AG04450 (cell line): ENCODE measurements at places on chromosomes 7 and 10.
A peak's percentile ranks its signal among the peaks of the same experiment; 100 is the strongest.

GRCh38 chr10:110617425-110618229, 26.5 kb upstream of the RBM20 start:
- DNase-seq, result no peak

- no peak for DNase-seq
Observed at GRCh38 chr10:42988517-42989395, 88.1 kb upstream of the RET start.

GRCh38 chr10:50846753-50847152, 38.7 kb downstream of the A1CF start:
- DNase-seq, result no peak

DNA sequence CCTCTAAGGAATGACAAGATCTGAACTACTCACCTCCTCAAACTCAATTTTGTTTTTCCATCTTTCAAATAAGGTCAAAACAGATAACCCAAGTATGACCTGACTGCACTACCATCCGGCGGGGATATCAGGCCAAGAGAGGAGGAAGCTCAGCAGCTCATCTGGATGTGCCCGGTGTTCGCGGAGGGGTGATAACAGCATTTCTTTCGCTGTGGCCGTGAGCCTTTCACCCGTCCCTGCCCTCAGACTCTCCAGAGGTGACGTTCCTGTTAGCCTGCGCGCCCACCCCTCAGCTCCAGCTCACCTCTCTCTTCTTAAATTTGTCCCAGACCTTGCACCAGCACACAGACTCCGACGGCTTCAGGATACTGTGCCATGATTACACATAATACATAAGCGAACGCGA, 526 bp downstream of the ZNF248 start:
- no peak for DNase-seq

- DNase-seq, result no peak
Observed at GRCh38 chr7:100896732-100897608, 1.3 kb upstream of the ACHE start.

DNA sequence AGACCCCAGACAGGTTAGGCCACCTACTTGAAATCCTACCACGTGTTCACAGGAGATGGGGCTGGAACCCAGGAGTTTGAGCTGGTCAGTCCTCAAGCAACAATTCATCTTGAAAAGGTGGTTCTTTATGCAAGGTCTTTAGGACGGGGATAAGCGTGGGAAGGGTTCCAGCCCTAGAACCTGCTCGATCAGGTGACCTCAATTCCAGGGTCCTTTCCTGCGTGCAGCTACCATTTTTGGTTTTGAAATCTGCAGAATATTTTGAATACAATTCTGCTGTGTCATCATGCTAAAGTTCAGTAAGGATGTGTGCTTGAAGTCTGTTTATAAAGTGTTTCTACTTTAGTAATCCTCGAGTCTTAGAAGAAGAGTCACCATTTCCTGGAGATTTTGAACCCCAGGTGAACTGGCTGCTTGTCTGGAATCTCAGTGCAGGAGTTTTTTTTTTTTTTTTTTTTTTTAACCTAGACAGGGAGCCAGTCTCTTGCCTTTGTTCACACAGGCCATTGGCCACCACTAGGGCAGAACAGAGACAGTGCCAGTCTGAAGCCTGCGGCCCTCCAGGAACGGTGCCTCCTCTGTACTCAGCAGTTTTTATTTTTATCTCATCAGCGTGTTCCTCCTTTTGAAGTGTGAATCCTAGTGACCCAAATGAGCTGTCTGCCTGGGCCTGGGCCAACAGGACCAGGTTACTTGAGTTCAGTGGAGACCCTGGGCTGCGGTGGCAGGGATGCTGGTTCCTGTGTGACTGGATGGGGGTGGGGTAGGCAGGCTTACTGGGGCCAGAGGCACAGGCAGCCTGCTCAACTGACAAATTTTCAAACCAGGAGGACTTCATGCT, 54.6 kb downstream of the EEPD1 start:
- DNase-seq, result peak; percentile 81

DNA sequence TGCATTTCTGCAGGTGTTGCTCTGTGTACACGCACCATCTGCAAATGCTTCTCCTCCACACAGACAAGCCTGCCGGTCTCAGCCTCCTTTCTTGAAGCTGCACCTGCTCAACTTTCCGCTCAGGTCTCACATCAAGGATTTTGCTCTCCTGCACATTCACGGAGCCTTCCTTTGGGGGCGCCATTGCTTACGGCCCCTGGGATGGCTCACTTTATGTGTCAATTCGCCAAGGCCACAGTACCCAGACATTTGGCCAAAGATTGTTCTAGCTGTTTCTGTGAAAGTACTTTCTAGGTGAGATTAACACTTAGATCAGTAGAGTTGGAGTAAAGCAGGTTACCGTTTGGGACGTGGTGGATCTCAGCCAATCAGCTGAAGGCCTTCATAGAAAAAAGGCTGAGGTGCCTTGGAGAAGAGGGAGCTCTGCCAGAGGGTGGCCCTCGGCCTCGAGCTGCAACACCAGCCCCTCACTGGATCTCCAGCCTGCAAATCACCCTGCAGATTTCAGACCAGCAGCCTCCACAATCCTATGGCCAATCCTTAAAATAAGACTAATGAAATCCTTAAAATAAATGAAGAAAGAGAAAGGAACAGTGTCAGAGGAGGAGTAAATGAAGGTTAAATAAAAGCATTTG, 39.9 kb upstream of the PPP2R2D start:
- DNase-seq, result no peak

- DNase-seq, result peak; percentile 46
Observed at GRCh38 chr7:139734395-139734794, 43.4 kb downstream of the HIPK2 start.

DNA sequence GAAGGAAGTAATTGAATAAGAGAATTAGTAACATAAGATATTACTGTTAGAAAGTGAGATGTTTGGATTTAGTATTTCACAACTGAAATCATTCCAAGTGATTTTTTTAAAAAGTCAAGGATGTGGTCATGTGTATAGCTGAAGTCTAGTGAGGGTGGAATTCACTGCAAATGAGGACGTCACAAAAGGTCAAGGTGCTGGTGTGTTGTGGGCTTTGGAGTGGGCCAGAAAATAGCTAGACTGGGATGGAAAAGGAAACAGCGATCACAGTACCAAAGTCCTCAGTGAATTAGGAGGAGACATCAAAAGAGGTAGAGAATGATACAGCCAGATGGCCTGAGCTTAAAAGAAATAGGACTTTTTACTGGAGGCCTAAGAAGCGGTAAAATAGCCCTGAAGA, 272.8 kb downstream of the DYNC1I1 start:
- DNase-seq, result no peak

DNA sequence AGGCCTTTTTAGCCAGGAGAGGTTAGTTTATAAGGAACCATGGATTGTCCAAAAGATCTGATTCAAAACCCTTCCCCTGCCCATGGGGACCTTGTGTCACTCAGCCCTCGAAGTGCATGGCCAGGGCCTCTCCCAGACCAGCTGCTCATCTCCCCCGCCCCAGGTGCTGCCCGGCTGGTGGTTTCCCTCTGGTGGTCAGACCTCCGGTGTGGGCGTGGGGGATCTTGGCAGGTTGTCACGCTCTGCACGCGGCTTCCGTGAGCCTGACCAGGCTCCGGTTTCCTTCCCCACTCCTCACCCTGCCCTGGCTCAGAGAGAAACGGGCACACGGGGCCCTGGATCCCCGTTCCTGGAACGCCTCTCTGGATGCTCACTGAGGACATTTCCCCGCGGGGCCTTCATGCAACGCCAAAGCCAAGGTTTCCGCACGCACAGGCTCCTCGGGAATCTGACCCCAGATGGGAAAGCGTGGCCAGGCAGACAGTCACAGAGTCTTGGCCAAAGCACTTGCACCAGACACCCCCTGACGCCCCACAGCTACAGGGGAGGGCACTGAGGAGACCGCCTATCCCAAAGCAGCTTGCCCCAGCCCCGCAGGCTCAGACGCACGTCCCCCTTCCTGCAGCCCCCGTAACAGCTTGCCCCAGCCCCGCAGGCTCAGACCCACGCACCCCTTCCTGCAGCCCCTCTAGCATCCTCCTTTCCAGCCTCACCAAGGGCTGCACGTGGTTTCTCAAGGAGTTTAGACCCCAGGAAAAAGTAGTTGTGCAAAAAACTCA, 7.8 kb upstream of the DIP2C start:
- DNase-seq, result no peak

GRCh38 chr7:148571381-148571780, 19.2 kb upstream of the C7orf33 start:
- DNase-seq, result no peak

DNA sequence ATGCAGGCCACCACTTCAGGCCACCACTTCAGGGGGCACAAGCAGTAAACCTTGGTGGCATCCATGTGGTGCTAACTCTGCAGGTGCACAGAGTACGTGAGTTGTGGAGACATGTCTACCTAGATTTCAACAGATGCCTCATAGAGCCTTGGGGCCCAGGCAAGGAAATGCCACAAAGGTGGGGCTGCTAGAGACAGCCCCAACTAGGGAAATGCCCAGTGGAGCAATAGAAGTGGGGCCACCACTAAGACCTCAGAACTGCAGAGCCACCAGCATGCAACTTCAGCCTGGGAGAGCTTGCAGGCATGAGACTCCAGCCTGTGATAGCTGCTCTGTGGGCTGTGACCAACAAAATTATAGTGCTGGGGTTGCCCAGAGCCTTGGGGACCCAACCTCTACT, 107.6 kb downstream of the DNAJC1 start:
- no peak for DNase-seq

DNA sequence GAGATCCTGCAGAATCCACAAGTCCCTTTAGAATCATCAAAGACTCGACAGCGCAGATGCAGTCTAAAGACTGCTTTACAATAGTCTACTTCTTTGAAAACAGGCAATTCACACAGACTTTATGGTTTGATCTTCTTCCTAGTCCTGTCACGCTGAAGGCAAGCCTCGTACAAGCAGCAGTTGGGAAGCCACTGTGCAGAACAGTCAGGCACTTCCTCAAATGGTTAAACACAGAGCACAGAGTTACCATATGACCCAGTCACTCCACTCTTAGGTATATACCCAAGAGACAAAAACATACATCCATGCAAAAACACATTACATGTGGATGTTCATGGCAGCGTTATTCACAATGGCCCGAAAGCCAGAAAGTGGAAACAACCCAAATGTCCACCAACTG, 41.4 kb downstream of the LRRC20 start:
- DNase-seq, result no peak

GRCh38 chr10:77245953-77246352, 391.7 kb downstream of the KCNMA1 start:
- DNase-seq, result no peak
